Kidney capillary endothelial cell (primary cell): ENCODE measurements at places on chromosomes 7 and 10.

- no peak for DNase-seq
These were observed 120.0 kb downstream of the MKX start for GRCh38 chr10:27625452-27626211.

- DNase-seq, result peak; percentile 95
These were observed 463 bp upstream of the UPP1 start for GRCh38 chr7:48088559-48089045.

DNA sequence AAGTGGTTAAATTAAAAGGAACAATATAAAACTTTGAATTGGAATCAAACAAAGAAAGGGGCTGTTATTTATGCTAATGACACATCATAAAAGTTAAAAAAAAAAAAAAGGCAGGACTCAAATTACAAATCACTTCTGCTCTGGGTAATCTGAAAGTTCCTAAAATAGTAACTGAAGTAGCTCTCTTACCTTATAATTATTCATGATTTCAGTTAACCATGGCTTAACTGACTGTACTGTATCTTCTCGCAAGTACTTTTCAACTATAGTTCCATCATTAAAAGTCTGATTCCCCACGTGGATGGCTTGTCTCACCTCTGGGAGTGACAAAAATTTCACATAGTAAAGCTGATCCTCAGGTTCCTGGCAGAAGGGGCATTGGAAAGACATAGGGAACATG, 82.5 kb downstream of the CPVL start:
- DNase-seq, result no peak

DNA sequence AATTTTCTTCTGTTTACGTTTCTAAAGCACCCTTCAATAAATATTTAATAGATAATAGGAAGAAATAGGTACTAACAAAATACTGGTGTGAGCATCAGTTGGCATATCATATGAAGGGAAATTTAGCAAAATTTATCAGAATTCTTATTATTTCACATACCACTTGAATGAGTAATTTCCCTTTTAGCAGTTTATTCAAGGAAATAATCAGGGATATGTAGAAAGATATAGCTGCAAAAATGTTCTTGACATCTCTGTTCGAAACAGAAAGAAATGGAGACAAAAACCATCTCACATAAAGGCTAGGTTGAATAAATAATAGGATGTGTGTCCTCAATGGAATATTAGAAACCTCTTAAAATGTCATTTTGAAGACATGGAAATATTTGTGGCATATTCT, 35.8 kb upstream of the PIP4K2A start:
- peak; percentile 22 for DNase-seq

- no peak for DNase-seq
These were observed 22.3 kb downstream of the ZNF503 start for GRCh38 chr10:75379212-75379724.

GRCh38 chr10:43686414-43686813, 37.7 kb upstream of the ZNF32 start:
- DNase-seq, result no peak

GRCh38 chr10:21675157-21675796, 141.2 kb downstream of the MLLT10 start:
- DNase-seq, result peak; percentile 26

GRCh38 chr10:127827354-127828140, 65.2 kb downstream of the CLRN3 start:
- no peak for DNase-seq

GRCh38 chr10:62830679-62831078, 14.5 kb upstream of the EGR2 start:
- no peak for DNase-seq

DNA sequence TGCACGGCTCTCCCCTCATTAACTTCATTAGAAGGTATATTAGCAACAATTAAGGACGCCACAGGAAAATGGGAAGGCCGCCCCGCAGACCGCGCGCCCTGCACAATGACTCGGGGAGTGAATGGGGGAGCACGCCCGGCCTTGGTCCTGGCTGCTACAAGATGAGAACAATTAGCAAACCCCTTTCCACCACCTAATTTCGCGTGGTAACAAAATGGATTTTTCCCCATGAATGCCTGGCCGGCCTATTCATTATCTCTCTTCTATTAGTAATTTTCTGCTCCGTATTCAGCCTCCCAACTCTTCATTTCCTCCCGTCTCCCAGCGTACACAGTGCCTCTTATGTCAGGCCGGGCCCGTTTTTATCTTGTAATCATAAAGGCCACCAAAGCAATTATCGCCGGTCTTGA, 346.9 kb downstream of the DNAJB6 start:
- no peak for DNase-seq

- no peak for DNase-seq
These were observed 65.2 kb upstream of the FAM20C start for GRCh38 chr7:127064-127598.

DNA sequence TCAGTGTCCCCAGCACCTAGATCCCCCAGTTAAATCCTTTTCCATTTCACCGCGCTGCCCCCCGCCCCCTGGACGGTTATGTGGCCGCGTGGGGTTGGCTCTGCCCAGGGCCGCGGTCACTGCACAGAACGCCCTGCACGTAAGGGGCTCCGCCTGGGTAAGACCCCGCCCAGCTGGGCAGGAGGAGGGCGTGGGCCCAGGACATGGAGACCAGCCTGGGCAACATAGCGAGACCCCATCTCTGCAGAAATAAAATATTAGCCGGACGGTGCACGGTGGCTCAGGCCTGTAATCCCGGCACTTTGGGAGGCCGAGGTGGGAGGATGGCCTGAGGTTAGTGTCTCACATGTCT, 650 bp upstream of the ZFAND2A start:
- DNase-seq, result no peak

DNA sequence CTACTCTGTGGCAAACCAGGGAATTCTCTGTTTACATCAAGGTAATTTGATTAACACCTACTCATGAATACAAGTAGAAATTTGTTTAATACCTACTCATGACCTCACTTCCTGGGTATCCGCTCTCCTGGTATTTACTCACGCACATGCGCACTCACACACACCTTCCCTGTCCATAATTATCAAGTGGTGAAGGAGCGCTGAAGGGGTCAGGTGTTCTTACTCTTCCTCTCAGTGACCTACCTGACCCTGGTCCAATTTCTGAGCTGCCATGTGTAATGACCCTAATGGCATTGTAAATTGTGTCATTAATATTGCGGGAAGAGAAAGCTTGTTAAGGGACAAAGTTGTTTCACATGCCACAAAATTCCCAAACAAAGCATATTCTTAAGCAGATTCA, 41.3 kb upstream of the TRIL start:
- DNase-seq, result no peak

DNA sequence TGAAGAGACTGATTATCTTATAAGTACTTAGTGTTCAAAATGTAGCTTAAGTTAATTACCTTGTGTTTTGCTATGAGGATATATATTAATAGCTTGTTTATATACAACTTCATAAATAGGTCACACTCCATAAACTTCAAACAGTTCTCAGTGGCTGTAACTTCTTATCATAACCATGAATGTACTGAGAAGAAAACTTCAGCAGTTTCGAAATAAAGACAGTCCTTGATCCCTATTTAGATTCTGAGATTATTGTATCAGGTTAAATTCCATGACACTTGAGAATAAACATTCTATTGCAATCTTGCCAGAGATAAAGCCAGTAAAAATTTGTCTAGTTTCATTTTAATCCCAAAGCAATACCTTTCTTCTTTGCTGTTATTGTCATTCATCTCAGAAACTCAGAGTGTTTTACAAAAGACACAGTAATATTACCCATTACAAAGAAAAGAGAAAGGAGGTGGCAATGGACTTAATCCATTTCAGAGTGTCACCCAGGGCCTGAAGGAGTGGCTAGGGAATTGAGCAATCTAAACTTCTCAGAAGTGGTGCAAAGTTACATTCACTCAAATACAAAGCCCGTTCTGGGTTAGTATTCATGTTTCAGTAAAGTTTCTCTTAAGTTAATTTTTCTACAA, 403.6 kb downstream of the SEMA3D start:
- no peak for DNase-seq

DNA sequence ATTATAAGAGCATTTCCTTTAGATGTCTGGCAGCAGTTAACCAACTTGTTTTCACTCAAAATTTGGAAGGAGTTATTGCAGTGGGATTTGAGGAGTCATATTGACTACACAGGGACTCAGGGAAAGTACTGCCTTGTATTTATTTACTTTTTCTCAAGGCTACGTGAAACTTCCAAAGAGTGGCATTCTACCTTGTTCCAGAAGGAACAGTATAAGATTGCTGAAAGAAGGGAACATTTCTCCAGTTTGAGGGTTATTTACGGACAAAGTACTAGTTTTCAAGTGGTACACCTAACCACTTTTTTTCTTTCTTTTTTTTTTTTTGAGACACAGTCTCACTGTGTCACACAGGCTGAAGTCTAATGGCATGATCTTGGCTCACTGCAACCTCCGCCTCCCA, 5.1 kb downstream of the MORN4 start:
- no peak for DNase-seq

DNA sequence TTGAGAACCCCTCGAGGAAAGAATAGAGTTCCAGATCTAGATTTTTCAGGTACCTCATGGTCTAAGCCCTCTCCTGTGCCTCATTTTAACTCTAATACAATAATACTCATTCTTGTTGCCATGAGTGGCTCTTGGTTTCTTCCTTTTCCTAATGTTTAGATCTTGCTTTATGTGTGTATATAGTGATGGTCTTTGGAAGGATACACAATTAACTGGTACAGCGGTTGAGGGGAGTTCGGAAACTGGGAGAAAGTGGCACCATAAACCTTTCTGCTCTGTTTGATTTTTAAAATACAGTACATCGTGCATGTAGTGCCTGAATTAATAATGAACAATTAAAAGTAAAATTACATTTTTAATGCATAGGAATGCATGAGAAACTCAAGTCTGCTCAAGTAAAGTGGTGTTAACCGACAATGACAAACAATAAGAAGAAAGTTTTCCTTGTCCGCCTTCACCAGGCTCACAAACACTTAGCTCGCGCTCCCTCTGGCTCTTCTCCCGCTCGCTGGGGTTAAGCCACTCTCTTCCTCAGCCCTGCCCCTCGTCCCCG, 386 bp upstream of the EIF4EBP2 start:
- no peak for DNase-seq

GRCh38 chr7:17269341-17270221, 28.9 kb upstream of the AHR start:
- DNase-seq, result no peak

DNA sequence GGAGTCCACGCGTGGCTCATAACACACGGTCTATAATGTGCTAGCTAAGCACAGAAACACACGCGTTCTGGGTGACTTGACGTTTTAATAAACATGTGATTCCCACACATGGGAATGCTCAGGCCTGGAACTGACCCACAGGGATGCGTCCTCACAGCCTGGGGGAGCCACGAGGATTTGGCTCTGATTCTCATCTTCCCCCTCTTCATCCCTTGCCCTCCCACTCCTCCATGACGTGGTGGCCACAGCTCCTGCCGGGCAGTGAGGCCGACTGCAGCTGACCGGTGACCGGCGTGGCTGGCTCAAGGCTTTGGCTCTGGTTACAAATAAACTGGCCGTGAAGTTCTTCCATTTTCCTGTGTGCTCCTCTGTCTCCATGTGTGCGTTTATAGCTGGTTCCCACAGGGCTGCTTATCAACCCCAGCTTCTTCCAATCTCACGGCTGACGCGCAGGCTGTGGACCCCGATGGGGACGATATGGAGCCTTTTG, 40.9 kb upstream of the KLF6 start:
- DNase-seq, result no peak
